ENCODE measurements at places on chromosomes 4 and X.

GRCh38 chrX:83008415-83008814 is 499.7 kb upstream of the POU3F4 start:
- DNase-seq = no peak

DNA sequence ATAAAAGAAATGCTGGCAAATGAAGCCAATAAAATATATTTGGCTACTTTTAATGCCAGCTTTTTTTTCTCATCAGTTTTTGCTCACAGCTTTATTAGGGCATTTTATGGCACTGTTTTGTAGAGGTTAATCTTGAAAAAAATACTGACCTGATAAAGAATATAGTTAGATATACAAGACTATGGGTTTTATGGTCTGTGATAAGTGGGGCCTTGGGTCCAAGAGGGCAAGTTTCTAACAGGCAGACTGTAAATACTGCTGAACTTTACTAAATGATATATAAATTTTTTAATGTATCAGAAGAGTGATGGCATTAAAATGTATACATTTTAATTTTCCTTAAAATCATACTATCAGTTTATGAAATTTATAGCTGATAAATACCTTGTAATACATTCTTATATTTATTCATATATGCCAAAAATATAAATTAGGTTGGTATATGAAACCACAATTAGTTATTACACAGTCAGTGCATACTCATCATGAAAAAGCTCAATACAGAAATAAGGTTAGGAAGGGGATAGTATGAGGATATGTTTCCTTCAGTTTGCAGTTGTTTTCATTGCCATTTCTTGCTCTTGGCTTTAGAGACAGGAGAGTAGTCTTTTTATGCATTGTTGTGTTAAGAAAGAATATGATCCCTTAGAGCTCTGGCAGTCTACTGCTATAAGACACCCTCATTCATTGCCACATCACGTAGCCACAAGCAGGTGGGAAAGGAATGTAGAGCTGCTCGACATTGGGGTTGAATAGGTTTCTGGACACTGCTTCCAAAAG is 146.6 kb downstream of the TLL1 start:
- DNase-seq = no peak

GRCh38 chr4:100278567-100278966 is 88.3 kb upstream of the DDIT4L start:
- no peak for DNase-seq

DNA sequence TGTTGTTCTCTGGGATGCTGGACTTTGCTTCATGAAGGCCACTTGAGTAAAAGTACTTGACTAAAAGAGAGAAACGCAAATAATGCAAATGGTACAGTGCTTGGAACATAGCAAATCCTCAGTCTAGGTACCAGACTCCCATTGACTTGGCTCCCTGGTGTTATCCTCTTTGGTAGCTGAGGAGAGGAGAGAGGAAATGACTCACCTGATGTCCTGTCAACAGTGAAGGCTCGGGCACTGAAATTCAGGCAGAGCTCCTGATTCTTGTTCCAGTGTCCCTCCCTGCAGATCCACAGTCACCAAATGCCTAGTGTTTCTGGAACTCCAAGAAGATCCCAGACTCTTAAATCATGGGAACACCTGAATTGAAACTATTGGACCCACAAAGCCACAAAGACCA is 22.5 kb upstream of the TCEAL4 start:
- DNase-seq = no peak

DNA sequence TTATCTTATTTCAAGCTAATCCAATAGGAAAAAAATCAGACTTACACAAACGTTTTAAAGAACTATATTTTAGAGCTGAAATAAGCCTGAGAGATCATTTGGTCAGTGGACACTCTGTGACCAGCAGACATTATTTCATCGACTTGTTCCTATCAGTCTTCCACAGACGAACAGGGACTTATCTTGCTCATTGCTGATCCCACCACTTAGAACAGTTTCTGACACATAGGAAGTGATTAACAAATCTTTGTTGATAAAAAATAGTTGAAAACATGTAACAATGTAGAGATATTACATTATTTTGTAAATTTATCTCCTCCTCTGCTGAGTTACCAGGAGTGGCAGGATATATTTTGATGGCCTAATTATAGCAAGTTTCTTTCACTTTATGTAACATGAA is 65.8 kb downstream of the TAPT1 start:
- DNase-seq = no peak

GRCh38 chrX:10630320-10630719 is 9.9 kb upstream of the MID1 start:
- no peak for DNase-seq

DNA sequence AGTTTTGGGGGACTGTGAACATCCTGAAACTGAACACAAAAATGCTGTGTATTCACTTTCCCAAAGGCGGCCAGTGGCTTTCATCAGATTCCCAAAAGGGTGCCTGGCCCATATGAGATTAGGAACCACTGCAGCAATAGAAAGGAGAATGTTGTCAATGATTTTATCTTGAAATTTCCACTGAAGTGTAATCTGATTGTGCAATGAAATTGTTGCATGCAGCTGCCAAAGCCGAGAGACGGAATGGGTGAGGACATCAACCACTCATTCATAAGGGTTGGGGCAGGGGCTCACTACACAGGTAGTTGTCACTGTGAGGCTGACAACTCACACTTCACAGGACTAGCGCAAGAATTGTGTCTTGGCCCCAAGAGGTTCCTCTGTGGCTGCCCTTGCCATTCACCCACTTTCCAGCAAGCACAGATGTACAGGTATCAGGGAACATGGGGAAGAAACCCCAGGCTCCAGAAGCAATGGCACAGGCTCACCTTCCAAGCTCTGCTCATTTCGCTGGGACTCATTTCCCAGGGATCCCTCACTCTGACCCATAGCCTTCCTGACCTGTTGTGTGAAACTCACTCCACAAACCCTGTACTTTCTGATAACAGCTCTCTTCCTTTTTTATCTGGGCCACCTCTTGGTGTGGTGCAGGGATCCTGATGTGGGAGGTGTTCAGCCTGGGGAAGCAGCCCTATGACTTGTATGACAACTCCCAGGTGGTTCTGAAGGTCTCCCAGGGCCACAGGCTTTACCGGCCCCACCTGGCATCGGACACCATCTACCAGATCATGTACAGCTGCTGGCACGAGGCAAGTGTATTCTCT is 48.8 kb downstream of the BMX start:
- DNase-seq = no peak

DNA sequence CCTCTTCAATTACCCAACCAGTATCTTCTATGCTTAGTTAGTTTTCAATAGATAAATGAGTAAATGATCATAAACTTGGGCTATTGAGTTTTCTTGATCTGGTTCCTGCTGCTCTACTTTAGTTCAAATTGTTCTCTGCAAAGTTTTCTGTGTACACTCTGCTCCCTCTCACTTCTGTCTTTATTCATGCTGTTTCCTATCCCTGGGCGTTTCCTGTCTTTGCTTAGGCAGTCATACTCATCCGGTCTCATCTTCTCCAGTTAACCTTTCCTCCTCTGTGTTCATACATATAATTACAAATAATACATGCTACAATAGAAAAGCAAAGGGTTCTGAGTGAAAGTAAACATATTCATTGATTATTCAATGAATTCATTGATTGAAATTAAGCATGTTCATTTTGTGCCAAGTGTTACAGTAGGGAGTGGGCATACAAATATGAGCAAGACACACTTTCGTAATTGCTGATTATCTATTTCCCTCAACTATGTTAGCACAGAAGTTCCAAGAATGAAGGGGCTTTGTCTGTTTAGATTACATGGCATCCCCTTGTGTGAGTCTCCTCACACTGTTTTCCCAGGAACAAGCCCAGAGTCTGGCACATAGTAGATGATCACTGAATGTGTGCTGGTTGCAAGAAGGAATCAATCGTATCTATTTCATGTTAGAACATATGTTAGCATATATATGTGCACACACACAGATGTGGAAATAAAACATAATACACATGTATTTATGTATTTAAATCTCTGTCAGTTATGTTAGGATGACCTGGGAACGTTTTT is 1.1 kb downstream of the RAB39B start:
- no peak for DNase-seq

- no peak for DNase-seq
Measured at GRCh38 chr4:139297001-139297410, 4.3 kb upstream of the NAA15 start.

- DNase-seq = no peak
Measured at GRCh38 chr4:87498446-87498900, 30.7 kb downstream of the SPARCL1 start.

DNA sequence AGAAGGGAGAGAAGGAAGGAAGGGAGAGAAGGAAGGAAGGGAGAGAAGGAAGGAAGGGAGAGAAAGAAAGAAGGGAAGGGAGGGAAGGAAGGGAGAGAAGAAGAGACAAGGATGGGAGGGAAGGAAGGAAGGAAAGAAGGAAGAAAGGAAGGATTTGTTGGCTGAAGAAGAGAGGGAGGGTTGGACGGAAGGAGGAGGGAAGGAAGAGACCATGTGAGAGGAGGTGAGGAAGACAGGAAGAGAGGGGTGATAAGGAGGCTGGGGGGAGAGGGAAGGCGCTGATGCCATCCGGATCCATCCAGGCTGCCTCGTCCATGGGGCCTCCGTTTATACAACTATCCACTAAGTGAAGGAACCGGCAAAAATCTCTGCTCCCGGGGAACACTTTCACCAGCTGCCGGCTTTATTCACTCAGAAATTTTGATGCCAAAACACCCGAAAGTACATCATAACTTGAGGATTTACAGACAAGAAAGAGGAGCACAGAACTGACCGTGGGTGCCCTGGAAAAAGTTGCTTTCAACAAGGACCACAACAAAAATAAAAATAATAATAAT is 14.9 kb downstream of the DHRSX start:
- DNase-seq = no peak

GRCh38 chr4:165738571-165738970 is 134.5 kb upstream of the TLL1 start:
- no peak for DNase-seq

- DNase-seq = no peak
Measured at GRCh38 chr4:144970597-144970996, 127.4 kb downstream of the ANAPC10 start.

DNA sequence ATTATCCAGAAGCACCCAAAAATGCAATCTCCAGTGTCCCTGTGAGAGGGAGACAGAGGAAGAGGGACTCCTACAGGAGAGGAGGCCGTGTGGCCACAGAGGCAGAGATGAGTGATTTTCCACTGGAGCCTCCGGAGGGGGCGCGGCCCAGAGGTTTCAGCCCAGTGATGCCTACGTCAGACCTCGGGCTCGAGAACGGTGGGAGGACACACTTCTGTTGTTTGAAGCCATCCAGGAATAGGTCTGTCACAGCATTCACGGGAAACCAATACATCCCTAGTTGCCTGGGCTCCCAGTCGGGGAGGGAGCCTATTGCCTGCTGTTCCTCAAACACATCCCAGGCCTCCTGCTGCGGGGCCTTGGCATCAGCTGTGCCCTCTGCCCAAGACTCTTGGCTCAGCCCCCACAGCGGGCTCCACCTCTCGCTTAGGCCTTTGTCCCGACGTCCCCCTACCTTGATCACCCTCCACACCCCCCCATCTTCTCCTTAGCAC is 39.2 kb upstream of the HMX1 start:
- no peak for DNase-seq

- DNase-seq = no peak
Measured at GRCh38 chr4:127055357-127055756, 577.4 kb upstream of the INTU start.

DNA sequence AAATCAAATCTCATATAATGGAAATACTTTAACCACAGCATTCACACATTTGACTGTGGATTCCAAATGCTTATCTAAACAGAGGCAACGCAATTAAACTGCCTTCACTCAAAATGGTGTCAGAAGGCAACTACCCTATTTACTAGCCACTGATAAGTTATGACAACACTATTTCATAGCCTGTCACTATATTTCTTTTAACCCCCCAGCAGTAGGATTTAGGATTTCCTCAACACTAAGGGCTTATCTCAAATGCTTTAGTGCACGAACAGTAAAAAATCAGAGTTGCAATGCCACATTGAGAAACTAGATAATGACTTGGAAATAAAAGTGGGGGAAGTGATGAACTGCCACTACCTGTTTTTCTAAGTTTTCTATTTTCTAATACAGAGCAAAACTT is 66.7 kb downstream of the DHX15 start:
- DNase-seq = no peak

- DNase-seq = no peak
Measured at GRCh38 chrX:151704041-151704663, 8.9 kb downstream of the PRRG3 start.

DNA sequence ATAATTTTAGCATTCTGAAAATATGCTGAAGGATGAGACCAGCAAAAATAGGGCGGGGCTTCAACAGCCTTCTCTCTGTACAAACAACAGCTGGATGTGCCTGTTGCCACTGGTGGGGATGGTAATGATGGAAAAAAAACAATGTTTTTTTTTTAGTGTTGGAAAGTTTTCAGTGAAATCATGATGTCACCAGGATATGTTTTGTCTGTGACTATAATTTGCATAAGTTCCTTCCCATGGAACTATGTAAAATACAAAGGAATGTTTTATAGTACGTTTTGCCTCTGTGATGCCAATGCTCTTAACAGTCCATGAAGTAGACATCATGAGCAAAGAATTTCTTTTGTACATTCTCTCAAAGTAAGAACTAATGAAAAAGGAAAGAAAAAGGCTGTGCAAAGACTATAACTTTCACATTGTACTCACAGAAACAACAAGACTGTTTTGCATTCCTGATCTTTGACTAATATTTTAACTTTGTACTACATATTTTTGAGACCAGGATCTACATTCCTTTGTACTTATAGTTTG is 589.7 kb downstream of the SPRY1 start:
- DNase-seq = no peak

- no peak for DNase-seq
Measured at GRCh38 chrX:149487292-149487691, 17.8 kb downstream of the IDS start.

- no peak for DNase-seq
Measured at GRCh38 chr4:155403886-155404285, 27.1 kb upstream of the MAP9 start.

All from T-cell (primary cell).